ENCODE measurements at places on chromosomes 1 and 21. TPM values are rescaled to one million over a fixed set of nuclear protein-coding genes. Genes with fewer than 3 reads are reported as not detected.

DNA sequence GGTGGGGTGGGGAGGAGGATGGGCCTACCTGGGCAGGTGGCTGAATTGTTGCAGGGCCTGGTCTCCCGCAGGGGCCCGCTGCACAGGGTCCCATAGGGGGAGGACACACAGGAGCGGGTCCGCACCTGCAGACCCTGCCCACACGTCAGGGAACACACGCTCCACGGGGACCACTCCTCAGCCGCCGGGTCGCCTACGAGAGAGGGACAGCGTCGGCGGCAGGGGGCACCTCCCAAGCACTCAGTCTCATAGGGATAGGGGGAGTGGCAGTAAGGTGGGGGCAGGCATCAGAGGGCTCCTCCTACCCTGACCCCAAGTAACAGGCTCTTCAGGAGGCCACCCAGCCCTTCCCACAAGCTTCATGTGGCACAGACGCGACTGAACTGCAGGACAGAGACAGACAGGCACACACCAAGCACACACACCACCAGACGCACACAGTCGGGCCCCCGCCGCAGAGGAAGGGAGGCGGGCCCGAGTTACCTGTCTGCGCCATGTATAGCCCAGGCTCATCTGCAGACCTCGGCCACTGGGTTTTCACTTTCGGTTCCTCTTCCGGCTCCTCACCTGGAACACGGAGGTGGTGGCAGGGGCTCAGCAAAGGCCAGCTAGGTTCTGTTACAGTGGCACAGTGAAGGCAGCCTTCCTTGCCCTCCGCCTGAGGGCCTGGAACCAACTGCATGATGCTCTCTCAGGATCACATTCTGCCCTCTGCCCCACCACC, 19.8 kb downstream of the ADGRB2 start:
- DNase-seq, result no peak

- DNase-seq, result no peak
Observed at GRCh38 chr1:215749414-215749813, 182.3 kb downstream of the KCTD3 start.

ANKRD65 gene
- total RNA-seq, result 1.9 TPM

SLC41A1 gene
- total RNA-seq, result 31.9 TPM

All from WTC11 (cell line).